Daoy (cell line): ENCODE measurements at places on chromosomes 12 and 14. TPM values are rescaled to one million over a fixed set of nuclear protein-coding genes. Genes with fewer than 3 reads are reported as not detected.
A peak's percentile ranks its signal among the peaks of the same experiment; 100 is the strongest.

Gene TNFAIP2
- total RNA-seq, result 137 and 142 TPM in 2 replicates

DNA sequence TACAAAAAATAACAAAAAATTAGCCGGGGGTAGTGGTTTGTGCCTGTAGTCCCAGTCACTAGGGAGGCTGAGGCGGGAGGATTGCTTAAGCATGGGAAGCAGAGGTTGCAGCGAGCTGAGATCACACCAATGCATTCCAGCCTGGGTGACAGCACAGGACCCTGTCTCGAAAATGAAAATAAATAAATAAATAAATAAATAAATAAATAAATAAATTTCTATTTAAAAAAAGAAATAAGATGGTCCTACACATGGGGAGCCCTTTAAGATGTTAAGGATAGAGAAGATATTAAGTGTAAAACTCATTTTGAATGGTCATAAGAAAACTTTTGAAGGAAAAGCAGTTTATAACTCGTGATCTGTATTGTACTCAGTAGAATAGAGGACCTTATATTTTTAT, 8.2 kb upstream of the MRPL42 start:
- DNase-seq, result no peak

Gene ASB8
- 21.2 and 26.6 TPM in 2 replicates for total RNA-seq

- DNase-seq, result no peak
Measured at GRCh38 chr14:50350975-50351374, 38.9 kb downstream of the DMAC2L start.

DNA sequence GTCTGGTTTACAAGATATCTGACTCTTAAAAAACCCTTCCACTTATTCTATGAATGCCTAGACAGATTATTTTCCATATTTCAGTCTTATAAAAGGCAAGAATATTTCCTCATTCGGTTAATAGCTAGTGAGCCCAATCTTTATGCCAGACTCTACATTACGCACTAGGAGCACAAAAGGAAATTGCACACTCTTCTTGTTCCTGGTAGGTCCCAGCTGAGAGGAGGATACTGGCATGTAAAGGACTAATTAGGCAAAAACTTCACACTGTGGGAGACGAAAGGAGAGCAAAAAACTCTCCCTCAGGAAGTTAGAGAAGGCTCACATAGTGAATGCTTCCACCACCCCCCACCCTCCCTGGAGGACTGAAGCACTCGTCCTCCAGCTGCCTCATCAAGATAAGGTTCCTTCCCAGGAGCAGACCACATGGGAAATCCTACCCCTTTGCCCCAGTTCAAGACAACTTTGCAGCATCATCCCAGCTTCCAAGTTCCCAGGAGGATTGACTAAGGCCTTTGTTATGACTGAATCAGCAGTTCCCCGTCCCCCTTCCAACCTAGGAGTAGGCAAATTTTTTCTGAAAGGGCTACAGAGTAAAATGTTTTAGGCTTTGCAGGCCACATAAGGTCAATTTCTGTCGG, 14.5 kb downstream of the CAPZA3 start:
- DNase-seq, result peak; percentile 15

DNA sequence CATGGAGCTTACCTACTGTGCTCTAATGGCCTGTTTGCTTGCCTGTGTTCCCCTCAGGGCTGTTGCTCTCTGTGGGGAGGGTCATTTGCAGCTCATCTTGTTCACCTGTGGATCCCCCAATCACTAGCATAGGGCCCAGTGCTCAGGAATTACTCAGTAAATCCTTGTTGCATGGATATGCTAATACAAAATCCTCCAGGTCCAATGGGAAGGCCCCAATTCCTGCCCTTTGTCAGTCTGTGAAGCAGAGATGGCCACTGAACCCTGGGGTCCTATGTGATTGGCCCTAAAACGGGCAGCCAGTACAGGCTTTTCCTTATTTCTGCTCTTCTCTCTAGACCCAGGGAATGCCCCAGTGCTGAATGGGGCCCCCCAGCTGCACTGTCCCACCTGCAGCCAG, 44.1 kb downstream of the FOS start:
- no peak for DNase-seq
